ENCODE measurements at places on chromosomes 1 and 21. TPM values are rescaled to one million over a fixed set of nuclear protein-coding genes. Genes with fewer than 3 reads are reported as not detected.

DNA sequence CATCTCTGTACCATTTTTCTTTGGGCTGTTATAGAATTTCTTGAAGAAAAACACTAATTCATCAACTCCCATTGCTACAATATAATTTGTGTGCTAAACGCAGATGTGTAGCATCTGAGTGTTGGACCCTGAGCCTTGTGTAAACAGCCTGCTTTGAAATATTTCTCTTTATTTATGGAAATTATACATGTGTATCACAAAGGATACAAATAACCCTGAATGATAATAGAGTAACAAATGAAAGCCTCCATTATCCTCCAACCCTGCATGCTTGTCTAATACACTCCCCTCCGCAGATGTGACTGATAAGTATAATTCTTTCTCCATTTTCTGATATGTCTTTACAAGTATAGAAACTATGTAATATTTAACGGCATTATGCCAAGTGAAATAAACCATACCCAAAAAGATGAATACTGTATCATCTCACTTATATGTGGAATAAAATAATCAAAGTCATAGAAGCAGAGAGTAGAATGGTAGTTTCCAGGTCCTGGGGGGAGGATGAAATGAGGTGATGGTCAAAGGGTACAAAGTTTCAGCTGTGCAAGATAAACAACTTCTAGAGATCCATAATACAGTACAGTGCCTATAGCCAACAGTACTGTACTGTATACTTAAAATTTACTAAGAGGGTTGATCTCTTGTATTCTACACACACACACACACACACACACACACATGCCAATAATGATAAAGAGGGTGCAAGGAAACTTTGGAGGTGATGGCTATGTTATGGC is 2.8 kb upstream of the ADAM30 start:
- H3K27me3 ChIP-seq: peaks cover 10% of the 10 kb centered on the region
- no peaks in the 10 kb centered on the region for H3K36me3 ChIP-seq
- no peaks in the 10 kb centered on the region for H3K4me1 ChIP-seq
- no peak overlapping the region for H3K4me3 ChIP-seq

DNA sequence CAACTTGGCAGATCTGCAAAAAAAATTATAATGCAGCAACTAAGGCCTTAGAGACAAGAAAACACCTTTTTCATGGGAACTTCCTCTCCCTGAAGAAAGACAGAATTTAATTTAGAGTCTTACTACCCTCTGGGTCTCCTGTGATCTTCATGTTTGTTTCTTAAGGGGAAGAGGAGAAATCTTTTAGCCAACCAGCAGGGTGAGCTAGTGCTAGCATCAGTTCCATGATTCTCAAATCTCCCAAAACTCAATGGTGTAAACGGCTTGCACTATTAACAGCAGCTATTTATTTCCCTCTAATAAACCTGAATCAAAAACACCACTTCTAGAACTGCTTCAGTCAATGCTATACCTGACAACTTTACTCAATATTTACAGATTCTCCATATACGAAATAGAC is 3.8 kb downstream of the ZNF644 start:
- H3K36me3 ChIP-seq: peaks cover 23% of the 10 kb centered on the region
- H3K27me3 ChIP-seq: no peaks in the 10 kb centered on the region
- peaks cover 65% of the 10 kb centered on the region for H3K4me1 ChIP-seq
- no peak for DNase-seq

DNA sequence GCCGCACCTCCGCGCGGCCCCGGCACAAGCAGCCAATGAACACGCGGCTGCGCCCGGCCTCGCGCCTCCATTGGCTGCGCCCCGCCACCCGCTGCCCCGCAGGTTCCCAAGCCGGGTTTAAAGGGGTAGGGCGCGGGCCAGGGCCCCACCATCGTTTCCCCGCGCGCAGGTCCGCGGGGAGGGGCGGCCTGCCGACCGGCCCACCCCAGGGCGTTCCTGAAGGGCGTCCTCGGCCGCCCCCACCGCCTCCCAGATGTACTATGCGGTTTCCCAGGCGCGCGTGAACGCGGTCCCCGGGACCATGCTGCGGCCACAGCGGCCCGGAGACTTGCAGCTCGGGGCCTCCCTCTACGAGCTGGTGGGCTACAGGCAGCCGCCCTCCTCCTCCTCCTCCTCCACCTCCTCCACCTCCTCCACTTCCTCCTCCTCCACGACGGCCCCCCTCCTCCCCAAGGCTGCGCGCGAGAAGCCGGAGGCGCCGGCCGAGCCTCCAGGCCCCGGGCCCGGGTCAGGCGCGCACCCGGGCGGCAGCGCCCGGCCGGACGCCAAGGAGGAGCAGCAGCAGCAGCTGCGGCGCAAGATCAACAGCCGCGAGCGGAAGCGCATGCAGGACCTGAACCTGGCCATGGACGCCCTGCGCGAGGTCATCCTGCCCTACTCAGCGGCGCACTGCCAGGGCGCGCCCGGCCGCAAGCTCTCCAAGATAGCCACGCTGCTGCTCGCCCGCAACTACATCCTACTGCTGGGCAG is at the start of gene OLIG1:
Gene OLIG1 (plus strand): TSS at position 148 of the 750 bp plus-strand sequence. CDS start 106 bp downstream, at position 254.
- peaks cover 12% of the 10 kb centered on the region for H3K4me1 ChIP-seq
- peak; percentile 48 for DNase-seq

GRCh38 chr1:83813576-83813975 is 185.4 kb downstream of the TTLL7 start:
- no peaks in the 10 kb centered on the region for H3K4me1 ChIP-seq
- H3K4me3 ChIP-seq: no peak overlapping the region
- DNase-seq: no peak
- no peak overlapping the region for H3K27ac ChIP-seq
- H3K27me3 ChIP-seq: no peaks in the 10 kb centered on the region
- H3K36me3 ChIP-seq: no peaks in the 10 kb centered on the region

DNA sequence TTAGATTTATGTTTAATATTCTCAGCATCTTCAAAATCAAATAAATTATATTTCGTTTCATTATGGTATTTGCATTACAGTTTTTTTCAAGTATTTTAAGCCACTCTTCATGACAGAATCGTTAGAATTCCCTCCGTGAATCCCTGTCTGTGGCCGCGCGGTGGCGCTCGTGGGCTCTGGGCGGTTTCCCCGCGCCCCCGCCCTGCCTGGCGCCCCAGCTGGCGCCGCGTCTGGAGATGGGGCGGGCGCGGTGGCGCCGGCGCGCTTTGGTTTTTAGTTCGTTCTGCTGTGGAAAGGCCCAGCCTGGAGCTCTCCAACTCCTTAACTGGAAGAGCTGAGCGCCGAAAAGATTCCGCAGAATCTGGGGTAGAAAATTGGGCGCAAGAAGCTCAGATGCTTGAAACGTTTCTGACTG is 25.7 kb downstream of the PRMT2 start:
- no peak overlapping the region for H3K4me3 ChIP-seq
- H3K27me3 ChIP-seq: no peaks in the 10 kb centered on the region
- peaks cover 36% of the 10 kb centered on the region for H3K36me3 ChIP-seq
- DNase-seq: peak; percentile 67
- peaks cover 11% of the 10 kb centered on the region for H3K4me1 ChIP-seq
- H3K27ac ChIP-seq: peak overlapping the region; percentile 33

DNA sequence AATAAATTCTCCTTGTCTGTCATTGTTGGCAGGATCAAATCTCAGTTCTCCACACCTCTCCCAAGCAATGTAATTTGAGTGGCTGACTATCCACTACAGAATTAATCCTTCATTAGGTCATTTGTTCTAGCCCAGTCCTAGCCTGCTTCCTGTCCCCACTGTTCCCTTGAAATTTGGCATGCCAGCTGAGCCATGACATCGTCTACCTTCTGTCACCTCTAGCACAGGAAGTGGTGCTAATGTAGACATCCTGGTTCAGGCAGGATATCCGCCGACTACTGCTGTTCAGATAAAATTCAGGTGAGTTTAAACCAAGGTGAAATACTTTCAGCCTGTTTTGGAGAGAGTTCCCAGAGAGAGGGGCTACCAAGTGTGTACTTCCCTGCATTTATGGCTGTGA is 5.9 kb downstream of the CHRM3 start:
- no peak overlapping the region for H3K4me3 ChIP-seq
- H3K4me1 ChIP-seq: peaks cover 17% of the 10 kb centered on the region
- H3K36me3 ChIP-seq: no peaks in the 10 kb centered on the region
- no peak for DNase-seq
- H3K27me3 ChIP-seq: peaks cover 34% of the 10 kb centered on the region

Gene GJB4
- total RNA-seq: not detected

- H3K27me3 ChIP-seq: no peaks in the 10 kb centered on the region
- H3K36me3 ChIP-seq: peaks cover 6% of the 10 kb centered on the region
- H3K4me1 ChIP-seq: peaks cover 42% of the 10 kb centered on the region
- H3K4me3 ChIP-seq: no peak overlapping the region
These were observed 1.1 kb upstream of the SLAMF8 start for GRCh38 chr1:159825564-159825963.

GRCh38 chr1:247288341-247288740 is 32.5 kb downstream of the VN1R5 start:
- no peaks in the 10 kb centered on the region for H3K27me3 ChIP-seq
- H3K36me3 ChIP-seq: no peaks in the 10 kb centered on the region
- H3K4me3 ChIP-seq: no peak overlapping the region
- H3K27ac ChIP-seq: no peak overlapping the region
- H3K4me1 ChIP-seq: no peaks in the 10 kb centered on the region

DNA sequence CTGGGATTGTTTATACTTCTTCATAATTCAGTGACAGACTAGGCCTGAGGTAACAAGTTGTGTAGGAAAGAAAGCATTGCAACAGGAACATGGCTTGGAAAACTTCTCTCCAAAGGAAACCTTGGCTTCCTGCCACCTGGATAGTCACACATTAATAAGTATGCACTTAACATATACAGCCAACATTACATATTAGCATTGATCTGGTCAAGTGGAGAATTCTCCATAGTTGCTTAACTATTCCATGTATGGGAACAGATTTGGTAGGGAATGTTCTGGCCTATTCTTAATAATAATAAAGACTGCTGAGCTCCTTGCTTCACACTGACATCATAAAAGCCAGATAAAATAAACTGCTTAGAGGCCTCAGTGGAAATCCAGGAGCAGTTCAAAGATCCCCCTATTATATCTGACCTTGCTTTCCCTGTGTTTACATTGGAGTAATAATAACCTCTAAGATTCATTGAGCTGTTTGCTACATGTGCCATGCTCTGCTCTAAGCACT is 27.2 kb upstream of the NFIA start:
- H3K27me3 ChIP-seq: peaks cover 59% of the 10 kb centered on the region
- H3K36me3 ChIP-seq: no peaks in the 10 kb centered on the region
- DNase-seq: no peak
- H3K4me1 ChIP-seq: peaks cover 31% of the 10 kb centered on the region
- H3K4me3 ChIP-seq: no peak overlapping the region

GRCh38 chr1:244304656-244305055 is 147.1 kb downstream of the ADSS2 start:
- no peaks in the 10 kb centered on the region for H3K4me1 ChIP-seq
- no peak for DNase-seq
- no peaks in the 10 kb centered on the region for H3K36me3 ChIP-seq
- H3K27ac ChIP-seq: no peak overlapping the region

- no peak overlapping the region for H3K4me3 ChIP-seq
- H3K4me1 ChIP-seq: no peaks in the 10 kb centered on the region
- no peaks in the 10 kb centered on the region for H3K36me3 ChIP-seq
- H3K27me3 ChIP-seq: no peaks in the 10 kb centered on the region
- no peak for DNase-seq
- no peak overlapping the region for H3K27ac ChIP-seq
These were observed 83.7 kb upstream of the PPP2R5A start for GRCh38 chr1:212201461-212201860.

GRCh38 chr1:91499904-91500755 is 521 bp upstream of the CDC7 start:
- H3K27ac ChIP-seq: no peak overlapping the region
- H3K4me3 ChIP-seq: no peak overlapping the region
- H3K27me3 ChIP-seq: no peaks in the 10 kb centered on the region
- peaks cover 16% of the 10 kb centered on the region for H3K4me1 ChIP-seq

DNA sequence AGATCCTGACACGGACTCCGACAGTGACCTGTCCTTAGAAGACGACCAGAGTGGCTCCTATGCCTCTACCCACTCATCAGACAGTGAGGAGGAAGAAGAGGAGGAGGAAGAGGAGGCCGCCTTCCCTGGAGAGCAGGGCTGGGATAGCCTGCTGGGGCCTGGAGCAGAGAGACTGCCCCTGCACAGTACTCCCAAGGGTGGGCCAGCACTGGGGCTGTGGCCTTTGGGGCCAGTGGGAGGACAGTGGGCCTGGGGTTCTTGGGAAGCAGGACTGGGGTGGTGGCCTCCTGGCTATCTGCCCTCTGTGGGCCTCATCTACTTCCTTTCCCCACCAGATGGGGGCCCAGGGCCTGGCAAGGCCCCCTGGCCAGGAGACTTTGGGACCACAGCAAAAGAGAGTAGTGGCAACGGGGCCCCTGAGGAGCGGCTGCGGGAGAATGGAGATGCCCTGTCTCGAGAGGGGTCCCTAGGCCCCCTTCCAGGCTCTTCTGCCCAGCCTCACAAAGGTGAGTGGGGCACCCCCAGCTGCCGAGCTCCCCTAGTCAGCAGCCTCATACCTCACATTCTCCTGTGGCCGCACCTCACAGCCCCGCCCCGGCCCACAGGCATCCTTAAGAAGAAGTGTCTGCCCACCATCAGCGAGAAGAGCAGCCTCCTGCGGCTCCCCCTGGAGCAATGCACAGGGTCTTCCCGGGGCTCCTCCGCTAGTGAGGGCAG is 10.0 kb downstream of the PSRC1 start:
- no peak overlapping the region for H3K27ac ChIP-seq
- no peak for DNase-seq
- H3K36me3 ChIP-seq: no peaks in the 10 kb centered on the region

DNA sequence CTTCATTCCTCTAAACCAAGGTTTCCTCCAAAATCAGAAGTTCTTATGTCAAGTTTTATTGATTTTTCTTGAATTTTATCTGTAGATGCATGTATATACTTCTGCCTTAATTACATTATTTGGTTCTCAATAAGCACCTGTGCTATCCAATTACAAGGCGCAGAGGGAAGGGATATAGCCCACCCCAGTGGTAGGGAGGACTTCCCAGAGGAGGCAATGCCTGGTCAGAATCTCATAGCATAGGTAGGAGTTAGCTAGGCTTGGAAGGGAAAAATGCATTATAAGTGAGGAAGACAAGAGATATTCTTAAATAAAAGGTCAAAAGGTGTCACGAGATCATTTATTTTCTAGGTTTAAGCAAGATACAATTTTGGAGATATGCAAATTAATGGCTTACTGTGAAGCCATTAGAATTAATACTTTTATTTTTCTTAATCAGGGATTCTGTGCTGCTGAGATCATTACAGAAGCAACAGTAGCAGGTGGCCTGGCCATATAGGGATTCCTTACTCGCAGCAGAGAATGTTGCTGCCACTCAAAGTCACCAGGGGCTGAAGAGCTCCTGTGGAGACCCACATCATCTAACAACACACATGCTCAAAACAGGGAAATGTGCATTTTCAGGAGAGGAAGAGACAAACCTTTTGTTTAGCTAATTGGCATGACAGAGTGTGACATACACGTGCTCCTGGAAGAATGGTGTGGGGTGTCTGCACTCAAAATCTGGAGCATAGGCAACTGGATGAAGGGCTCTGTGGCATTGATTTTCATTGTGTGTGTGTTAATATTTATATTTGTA is 178.3 kb downstream of the ATG4C start:
- no peaks in the 10 kb centered on the region for H3K36me3 ChIP-seq
- DNase-seq: no peak
- no peak overlapping the region for H3K4me3 ChIP-seq
- no peak overlapping the region for H3K27ac ChIP-seq
